Posterior cingulate gyrus (tissue), 11 donors: ENCODE measurements at places on chromosomes 16 and 17.
A peak's percentile ranks its signal among the peaks of the same experiment; 100 is the strongest.

DNA sequence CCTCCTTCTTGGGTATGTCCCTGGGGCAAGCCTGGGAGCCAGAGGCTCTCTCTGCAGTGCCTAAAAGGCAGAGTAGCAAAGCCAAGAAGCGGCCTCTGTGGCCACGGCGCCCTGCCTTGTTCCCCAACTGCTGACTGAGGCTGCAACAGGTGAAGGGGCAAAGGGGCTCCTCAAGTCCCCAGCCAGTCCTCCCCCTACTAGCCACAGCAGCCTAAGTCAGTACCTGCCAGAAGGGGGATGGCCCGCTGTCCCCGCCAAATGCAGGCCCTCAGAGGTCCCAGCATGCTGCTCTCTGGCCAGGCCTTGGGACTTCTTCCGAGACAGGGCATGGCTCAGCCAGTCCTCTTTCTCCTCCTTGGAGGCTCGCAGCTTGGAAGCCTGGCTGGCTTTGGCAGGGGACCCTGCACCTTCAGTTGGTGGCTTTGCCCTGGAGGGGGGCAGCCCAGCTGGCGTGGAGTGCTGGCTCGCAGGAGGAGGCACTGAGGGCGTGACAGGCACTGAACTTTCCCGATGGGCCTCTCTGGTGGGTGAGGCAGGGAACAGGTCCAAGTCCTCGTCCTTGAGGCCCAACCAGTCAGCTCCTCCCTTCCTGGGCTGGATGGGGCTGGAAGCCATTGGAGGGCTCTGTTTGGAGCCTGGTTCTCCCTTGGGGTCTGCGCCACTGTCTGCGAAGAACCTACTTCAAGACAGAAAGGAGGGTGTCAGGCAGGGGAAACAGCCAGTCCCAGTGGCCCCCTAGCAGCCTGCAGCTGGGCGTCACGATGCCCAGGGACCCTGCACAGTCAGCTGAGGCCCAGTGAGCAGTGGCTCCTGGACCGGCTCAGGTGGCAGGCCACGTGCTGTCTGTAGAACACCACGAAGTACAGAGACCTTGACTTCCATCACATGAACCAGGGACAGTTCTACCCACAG is 17.6 kb downstream of the FBF1 start:
- DNase-seq: no peak

GRCh38 chr17:1442187-1442586 is 13.8 kb downstream of the CRK start:
- DNase-seq: no peak

- DNase-seq: no peak
Observed at GRCh38 chr16:12440228-12440530, 363.5 kb downstream of the CPPED1 start.

- DNase-seq: no peak
Observed at GRCh38 chr17:21034340-21035235, 8.2 kb downstream of the USP22 start.

- no peak for DNase-seq
Observed at GRCh38 chr17:9484789-9485188, 90.8 kb downstream of the STX8 start.

DNA sequence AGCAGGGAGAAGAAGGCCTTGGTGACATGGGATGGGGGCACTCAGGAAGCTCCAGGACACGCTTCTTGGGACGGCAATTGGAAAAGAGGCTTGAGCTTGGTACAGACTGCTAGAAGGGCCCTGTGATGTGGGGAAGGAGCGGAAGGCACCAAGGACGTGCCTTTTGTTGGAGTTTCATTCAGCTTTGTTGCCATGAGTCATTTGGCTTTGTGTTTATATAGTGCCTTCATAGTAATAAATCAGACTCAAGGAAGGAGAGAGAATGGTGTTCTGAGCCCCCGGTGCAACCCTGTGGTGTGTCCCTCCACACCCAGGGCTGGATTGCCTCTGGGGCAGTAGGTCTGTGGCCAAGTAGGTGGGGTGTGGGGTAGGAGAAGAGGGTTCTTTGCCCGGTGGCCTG is 7.4 kb upstream of the TBX4 start:
- no peak for DNase-seq

- DNase-seq: no peak
Observed at GRCh38 chr17:47604598-47604927, 45.2 kb upstream of the KPNB1 start.

DNA sequence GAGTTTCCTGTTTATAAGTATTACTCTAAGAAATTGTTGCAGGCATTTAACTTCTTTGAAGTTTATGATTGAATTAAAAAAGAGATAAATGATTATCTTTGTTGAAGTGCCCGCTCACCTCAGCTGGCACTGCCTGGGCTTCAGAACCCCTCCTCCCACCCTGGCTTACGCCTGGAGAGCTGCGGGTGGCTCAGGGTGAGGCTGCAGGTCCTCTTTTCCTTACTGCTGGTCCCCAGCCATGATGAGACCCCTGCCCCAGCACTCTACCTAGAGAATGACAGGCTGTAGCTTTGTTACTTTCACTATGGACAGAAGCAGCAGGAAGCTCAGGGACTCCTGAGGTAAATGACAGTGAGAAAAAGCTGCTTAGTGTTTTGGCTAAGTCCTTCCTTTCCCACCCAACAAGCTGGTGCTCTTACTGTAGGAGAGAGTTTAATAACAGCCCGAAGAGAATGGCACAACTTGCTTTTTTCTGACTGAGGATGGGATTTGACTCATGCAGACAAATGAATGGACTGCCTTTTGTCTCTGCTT is 62.1 kb downstream of the EPN2 start:
- DNase-seq: no peak

GRCh38 chr17:81171941-81172340 is 5.9 kb upstream of the AATK start:
- DNase-seq: no peak

GRCh38 chr17:69630056-69630635 is 215.6 kb downstream of the MAP2K6 start:
- no peak for DNase-seq

DNA sequence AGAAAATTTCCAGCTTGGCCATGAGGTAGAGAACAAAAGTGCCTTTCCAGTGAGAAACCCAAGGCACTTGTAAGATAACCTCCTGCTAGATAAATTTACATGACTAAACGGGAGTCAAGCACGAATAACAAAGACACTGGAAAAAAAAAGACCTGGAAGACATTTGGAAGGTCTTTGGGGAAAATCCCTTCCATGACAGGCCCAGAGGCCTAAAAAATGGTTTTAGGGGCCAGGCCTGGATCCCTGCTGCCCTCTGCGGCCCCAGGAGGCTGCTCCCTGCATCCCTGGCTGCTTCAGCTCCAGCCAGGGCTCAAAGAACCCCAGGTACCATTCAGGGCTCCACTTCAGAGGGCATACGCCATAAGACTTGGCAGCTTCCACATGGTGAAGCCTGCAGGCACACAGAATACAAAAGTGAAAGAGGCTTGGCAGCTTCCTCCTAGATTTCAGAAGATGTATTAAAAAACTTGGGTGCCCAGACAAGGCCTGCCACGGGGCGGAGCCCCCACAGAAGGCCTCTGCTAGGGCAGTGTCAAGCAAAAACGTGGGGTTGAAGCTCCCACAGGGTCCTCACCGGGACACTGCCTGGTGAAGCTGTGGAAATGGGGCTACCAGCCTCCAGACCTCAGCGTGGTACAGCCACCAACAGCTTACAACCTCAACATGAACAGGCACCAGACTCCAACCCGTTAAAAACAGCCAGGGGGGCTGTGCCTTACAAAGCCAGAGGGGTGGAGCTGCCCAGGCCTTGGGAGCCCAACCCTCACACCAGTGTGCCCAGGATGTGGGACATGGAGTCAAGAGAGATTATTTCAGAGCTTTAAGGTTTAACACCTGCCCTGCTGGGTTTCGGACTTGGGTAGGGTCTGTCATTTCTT is 77.1 kb downstream of the SDK2 start:
- DNase-seq: no peak

DNA sequence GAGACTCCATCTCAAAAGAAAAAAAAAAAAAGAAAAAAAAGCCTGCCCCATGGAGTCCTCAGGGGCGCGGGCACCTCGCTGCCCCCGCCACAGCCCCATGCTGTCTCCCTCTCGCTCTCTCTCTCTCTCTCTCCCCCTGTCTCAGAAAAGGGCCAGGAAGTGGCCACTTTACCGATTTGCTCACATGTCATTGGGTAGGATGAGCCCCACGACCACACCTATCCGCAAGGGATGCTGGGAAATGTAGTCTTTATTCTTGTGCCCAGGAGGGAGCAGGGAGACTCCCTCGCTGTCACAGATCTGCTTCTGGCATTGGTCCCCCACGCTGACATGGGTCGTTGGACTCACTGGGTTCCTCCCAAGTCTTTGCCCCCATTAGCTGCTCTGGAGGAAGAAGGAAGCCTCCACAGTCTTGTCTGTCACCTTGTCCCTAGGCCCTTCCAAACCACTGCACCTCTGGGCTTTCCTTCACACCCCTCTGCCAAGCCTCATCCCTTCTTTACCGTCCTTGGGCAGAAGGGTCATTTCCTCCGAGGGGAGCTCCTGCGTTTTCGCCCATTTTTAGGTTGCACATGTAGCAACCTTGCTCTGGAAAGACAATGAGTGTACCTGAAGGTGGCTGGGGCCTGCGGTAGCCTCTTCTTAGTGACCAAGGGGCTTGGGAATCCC is 6.9 kb upstream of the GJD3 start:
- no peak for DNase-seq

DNA sequence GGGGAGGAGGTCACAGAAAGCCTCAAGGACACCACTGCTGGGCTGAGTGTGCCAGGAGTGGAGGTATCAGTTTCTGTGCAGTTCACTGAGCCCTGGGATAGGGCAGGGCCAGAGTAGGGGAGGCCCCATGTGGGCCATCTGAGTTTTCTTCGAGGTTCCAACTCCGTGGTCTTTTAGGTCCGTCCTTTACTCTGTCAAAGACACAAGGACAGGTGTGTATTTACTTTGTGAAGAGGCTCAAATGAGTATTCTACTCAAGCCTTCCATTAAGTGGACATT is 59.5 kb downstream of the USP22 start:
- DNase-seq: peak; percentile 35

GRCh38 chr16:56558024-56558747 is 6.7 kb upstream of the MT4 start:
- DNase-seq: peak; percentile 77

- no peak for DNase-seq
Observed at GRCh38 chr17:38947189-38947588, 20.0 kb downstream of the FBXO47 start.

DNA sequence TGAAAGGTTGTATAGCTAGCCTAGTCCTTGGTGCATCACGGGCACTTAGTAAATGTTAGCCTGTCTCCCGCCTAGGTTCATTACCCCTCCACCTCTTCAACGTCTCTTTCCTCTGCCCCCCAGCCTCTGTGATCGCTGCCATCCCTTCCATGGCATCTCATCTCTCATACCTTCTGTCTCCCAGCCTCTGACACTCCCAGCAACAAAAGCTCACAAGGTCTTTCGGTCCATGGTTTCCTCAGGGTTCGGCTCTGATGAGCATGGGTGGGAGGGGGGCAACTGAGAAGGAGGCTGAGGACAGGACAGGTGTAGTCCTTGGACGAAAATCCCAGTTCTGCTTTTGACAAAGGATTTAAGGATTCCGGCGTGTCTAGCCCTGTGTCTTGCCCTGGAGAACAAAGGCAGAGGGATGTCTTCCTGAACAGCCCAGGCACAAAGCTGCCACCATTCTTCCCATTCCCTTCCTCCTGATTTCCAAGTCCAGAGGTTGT is 16.7 kb downstream of the CCR7 start:
- DNase-seq: no peak

DNA sequence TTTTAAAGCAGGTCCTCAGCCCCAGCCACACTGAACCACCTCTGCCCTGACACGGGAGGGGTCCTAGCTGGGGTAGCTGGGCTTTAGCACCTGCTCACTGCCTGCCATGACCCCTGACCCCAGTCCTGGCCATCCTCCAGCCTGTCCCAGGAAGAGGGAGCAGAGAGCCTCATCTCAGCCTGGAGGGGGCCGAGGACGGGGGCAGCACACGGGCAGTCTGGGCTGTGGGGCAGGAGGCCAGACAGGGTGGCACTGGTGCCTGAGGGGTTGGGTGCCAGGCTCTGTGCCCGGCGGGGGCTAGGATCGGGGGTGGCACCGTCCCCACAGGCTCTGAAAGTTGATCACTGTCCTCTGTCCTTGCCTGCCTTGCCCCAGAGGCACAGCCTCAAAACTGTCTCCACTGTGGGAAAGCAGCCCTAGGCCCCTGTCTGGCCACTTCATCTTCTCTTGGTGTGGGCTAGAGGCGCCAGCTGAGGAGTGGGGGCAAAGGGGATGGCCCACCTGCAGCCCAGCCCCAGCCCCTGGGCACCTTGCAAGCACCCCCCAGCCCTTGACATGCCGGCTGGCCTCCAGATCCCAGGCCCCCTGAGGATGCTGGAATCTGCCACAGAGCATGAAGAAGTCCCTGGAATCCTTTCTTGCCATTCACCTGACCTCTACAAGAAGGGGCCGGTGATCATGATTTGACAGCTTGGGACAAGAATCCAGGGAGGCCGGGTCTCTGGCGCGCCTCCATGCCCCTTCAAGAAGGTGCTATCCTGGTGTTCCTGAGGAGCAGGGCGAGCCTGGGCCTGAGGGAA is 15.7 kb downstream of the ENDOV start:
- no peak for DNase-seq

DNA sequence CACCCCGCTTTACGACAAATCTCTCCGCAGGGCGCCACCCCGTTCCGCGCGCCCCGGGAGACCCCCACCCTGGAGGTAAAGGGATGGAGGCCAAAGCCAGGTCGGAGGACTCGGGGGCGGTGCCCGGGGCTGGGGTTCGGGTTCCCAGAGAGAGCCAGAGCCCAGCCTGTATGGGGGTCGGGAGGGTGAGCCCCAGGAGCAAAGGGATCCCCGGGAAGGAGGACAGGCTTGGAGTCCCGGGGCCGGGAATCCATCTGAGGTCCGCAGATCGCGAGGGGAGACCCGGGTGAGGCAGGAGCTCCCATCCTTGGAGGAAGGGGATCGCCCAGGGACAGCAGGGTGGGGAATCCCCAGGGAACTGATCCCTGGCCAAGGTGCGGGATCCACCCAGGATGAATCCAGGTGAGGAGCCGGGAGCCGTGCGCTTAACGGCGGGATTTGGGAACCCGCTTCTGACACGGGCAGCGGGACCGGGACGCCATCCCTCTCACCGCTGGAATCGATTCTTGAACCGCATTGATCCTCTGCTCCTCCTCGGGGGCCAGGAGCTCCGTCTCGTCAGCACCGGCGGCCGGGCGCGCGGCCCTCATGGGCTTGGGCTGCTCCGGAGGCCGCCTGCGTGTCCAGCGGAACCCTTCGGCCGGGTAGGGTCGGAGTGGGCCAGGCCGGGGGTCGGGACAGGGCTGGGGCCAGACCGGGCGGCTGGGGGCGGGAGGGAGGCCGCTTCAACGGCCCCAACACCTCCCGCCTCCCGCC is at the start of gene MMD:
Gene MMD (minus strand): TSS at position 657 of the 756 bp plus-strand sequence. CDS start 140 bp downstream, at position 517.
- peak; percentile 24 for DNase-seq
